ENCODE measurements at places on chromosomes 3 and 15.

DNA sequence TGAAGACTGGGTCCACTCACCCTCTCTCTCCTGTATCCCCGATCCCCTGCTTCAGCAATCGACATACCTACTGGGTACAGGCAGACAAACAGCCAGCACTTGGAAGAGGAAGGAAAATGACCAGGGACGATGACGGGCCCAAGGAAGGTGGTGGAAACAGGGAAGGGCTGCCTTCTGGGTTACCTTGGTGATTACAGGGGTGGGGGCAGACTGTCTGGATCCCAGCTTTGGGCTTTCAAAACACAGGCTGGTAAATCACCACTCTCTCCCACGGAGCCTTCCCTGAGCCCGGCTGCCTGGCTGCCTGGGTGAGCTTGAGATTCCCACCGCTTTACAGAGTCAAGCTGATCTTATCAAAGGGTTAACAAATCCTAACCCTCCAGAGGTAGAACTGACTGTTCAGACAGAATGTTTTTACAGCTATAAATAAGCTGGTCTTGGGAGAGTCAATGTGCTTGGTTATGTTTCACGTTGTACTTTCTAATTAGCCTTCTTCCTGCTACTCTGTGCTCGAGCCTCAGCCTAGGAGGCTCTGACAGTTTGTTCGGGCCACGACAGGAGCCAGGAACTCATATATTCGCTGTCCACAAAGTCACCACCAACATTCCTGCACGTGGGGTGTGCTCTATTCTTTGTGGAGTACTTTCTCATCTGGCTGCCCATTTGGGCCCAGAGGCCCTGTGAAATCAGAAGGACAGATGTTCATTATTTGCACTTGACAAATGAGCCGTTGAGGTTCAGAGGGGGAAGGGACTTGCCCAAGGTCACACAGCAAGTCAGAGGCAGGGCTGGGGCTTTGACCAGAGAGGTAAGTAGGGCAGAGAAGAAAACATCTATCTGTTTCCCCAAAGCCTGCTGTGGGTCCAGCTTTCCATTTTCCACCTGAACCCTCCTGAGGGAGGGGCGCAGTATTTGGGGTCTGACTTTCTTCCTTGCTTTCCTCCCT is 63.5 kb downstream of the FEM1B start:
- no peak for DNase-seq

- DNase-seq, result no peak
Observed at GRCh38 chr15:92161039-92161670, 232.5 kb upstream of the ST8SIA2 start.

DNA sequence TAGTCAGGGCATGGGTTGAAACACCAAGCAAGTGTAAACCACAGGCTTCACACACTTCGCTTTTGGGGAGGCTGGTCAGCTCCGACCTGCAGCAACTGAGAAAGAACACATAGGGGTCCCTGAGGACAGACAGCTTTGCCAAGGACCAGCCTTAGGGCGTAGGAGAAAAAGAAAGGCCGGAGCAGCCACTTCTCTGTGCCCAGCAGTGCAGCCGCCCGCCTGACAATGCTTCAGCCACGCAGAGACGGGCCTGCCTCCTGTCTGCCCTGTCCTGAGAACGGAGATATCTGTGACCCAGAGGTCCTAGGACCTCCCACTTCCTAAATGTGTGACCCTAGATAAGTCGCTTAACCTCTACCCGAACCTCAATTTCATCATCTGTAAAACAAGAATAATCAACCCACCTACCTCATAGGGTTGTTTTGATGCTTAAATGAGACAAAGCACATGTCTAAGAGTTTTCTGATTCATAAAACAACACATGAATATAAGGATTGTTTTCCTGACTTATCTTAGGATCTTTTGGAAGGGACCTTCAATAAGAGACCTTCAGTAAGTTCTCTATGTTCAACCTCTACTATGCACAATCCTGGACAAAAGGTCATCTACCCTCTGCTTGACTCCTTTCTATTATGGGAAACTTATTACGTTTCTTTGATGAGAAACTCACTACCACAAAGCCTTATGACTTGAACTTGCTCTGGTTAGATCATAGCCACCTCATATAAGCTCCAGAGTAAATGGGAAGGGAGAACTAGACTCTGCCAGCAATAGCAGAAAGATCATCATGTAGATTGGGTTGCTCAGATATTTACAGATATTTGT is 32.9 kb upstream of the RFTN1 start:
- DNase-seq, result no peak

DNA sequence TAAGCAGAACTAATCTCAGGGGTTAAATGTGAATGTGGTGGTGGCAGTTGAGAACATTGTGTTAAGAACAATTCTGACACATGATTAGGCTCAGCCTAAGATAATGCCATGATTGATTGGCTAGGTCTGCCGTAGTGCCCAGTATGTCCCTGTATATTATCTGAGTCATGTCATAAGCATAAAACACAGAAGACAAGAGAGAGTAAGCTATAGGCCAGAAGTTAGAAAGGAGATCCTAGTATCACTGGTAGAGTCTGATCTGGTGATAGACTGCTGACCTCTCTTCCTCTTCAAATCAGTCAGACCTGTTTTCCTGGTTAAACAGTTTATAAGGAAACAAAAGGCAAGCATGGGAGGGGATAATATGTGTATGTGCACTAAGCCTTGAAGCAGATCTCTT is 30.1 kb upstream of the ATP8B4 start:
- DNase-seq, result no peak

- DNase-seq, result no peak
Observed at GRCh38 chr3:51385621-51386091, 565 bp downstream of the MANF start.

- no peak for DNase-seq
Observed at GRCh38 chr3:94269763-94270162, 206.9 kb downstream of the NSUN3 start.

Data from stimulated activated CD8-positive, alpha-beta memory T cell treated with anti-CD3 and anti-CD28 coated beads, Interleukin-15, amount 100 ng/mL, for 1 hour (primary cell).